ENCODE measurements at places on chromosomes 3 and 15. TPM values are rescaled to one million over a fixed set of nuclear protein-coding genes. Genes with fewer than 3 reads are reported as not detected.

The RPP14 gene
- total RNA-seq, result 16.4 TPM

The TTLL13 gene
- total RNA-seq, result 0.39 TPM

The TUSC2 gene
- total RNA-seq, result 35.3 TPM

The PLA1A gene
- not detected for total RNA-seq

The PLCB2 gene
- total RNA-seq, result 1.7 TPM

The ZMYND10 gene
- 3.6 TPM for total RNA-seq

The TOMM70 gene
- total RNA-seq, result 55.7 TPM

The STRIT1 gene
- not detected for total RNA-seq

The DUOXA2 gene
- total RNA-seq, result not detected

The NAALADL2 gene
- 2.7 TPM for total RNA-seq

The CSPG5 gene
- total RNA-seq, result 3.2 TPM
